Progenitor cell of endocrine pancreas (in vitro differentiated cells): ENCODE measurements at places on chromosomes 4 and X. TPM values are rescaled to one million over a fixed set of nuclear protein-coding genes. Genes with fewer than 3 reads are reported as not detected.

Gene ANKRD50
- 27.0 and 28.0 TPM in 2 replicates for total RNA-seq

Gene PAGE2B
- total RNA-seq, result not detected in 2 replicates

Gene RAB39B
- 4.6 and 4.8 TPM in 2 replicates for total RNA-seq

Gene PTCHD1
- 0.43 and 0.55 TPM in 2 replicates for total RNA-seq

Gene CYLC1
- not detected in 2 replicates for total RNA-seq

Gene NLGN4X
- 43.4 and 45.0 TPM in 2 replicates for total RNA-seq

Gene HAND2
- total RNA-seq, result 2.5 and 3.9 TPM in 2 replicates

Gene ADH5
- 211 and 213 TPM in 2 replicates for total RNA-seq

Gene CT45A1
- not detected in 2 replicates for total RNA-seq

Gene SLC26A1
- total RNA-seq, result 2.6 and 3.3 TPM in 2 replicates

Gene NXF2
- total RNA-seq, result 2.6 TPM in 1 of 2 replicates, not detected in the other

Gene VCX3B
- total RNA-seq, result not detected in 2 replicates

Gene SPATA18
- total RNA-seq, result 7.4 and 8.5 TPM in 2 replicates

Gene GAGE12J
- not detected in 2 replicates for total RNA-seq

Gene ADGRG4
- total RNA-seq, result 2.7 and 3.9 TPM in 2 replicates

Gene PNMA5
- not detected in 2 replicates for total RNA-seq

Gene CD38
- total RNA-seq, result not detected in 2 replicates

Gene REELD1
- total RNA-seq, result not detected in 2 replicates

Gene GUCY1B1
- total RNA-seq, result 1.5 and 1.9 TPM in 2 replicates

Gene BBS12
- total RNA-seq, result 4.6 and 4.9 TPM in 2 replicates

Gene P2RY4
- 0.38 TPM in 1 of 2 replicates, not detected in the other for total RNA-seq

Gene TKTL1
- total RNA-seq, result not detected in 2 replicates

Gene MAGEA9B
- not detected in 2 replicates for total RNA-seq

Gene CCDC120
- 27.1 and 27.9 TPM in 2 replicates for total RNA-seq

Gene CYSLTR1
- total RNA-seq, result 0.09 TPM in 1 of 2 replicates, not detected in the other

Gene THAP6
- 20.0 and 26.2 TPM in 2 replicates for total RNA-seq

Gene UCP1
- total RNA-seq, result not detected in 2 replicates

Gene SLC2A9
- 3.1 and 3.2 TPM in 2 replicates for total RNA-seq

Gene KDR
- 0.22 and 0.33 TPM in 2 replicates for total RNA-seq

Gene ZXDA
- total RNA-seq, result 0.67 and 0.93 TPM in 2 replicates

Gene UGT2B11
- total RNA-seq, result 0.93 and 1.2 TPM in 2 replicates

Gene C4orf51
- total RNA-seq, result not detected in 2 replicates

Gene ENPEP
- 1.4 and 1.7 TPM in 2 replicates for total RNA-seq

Gene CLGN
- total RNA-seq, result 9.9 and 10.8 TPM in 2 replicates

Gene DSPP
- total RNA-seq, result not detected in 2 replicates

Gene SPANXA2
- total RNA-seq, result not detected in 2 replicates
